ENCODE measurements at places on chromosomes 6 and 20.

GRCh38 chr6:14792118-14792955, 453.5 kb upstream of the JARID2 start:
- no peak for DNase-seq

DNA sequence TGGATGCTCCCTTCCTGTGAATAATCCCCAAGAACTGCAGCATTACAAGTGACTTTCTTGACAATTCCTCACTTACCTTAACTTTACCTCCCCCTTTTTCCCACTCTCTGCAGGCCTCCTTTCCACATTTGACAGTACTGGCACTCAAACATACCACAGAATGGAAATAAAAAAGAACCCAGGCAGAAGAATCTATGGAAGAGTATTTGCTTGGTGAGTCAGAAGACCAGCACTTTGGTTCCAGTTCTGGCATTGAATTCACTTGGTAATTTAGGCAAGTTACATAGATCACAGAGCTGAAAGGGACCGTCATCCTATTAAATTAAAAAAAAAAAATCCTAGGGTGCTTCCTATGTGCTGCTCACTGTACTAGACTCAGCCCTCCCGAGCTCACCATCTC, 55.0 kb downstream of the BTBD9 start:
- no peak for DNase-seq

DNA sequence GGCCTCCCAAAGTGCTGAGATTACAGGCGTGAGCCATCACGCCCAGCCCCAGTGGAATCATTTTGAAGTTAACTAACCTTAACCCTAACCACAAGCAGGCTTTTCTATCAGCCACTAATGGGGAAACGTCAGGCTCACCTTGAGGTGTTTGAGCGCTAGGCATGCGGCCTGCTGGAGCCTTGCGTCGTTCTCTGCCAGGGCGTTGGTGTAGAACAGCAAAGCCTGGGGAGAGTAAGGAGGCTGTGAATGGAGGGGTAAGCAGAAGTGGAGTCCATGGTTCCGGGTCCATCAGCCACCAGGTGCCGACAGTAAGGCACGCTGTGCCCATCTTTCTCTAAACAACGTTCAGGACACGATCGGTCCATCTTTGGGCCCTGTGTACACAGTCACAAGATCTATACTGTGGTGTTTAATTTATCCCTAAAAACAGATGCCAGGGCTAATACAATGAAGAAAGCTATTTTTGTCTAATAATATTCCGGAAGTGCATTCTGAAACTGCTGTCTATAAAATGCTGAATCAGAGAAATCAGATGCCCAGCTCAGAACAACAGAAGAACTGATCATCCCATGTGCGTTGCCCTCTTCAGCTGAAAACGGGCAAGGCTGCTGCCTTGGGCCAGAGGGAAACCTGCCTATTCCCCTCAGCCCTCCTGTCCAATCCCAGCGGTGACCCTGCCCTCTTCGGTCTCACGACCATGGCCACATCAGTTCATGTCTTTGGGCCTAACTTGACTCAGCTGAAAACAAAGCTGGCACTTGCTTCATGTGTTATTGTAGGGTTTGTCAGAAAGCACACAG, 79.6 kb downstream of the PTPN1 start:
- no peak for DNase-seq

DNA sequence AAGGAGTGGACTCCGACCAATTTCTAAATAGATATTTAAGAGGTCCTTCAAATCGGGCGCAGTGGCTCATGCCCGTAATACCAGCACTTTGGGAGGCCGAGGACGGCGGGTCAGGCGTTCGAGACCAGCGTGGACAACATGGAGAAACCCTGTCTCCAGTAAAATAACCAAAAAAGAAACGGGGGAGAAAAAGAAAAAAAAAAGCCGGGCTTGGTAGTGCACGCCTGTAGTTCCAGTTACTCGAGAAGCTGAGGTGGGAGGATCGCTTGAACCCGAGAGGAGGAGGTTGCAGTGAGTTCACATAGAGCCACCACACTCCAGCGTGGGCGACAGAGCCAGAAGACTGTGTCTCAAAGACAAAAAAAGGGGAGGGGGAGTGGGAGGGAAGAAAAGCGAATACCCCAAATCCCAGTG, 53.3 kb upstream of the HFE start:
- no peak for DNase-seq

- no peak for DNase-seq
Observed at GRCh38 chr20:40966103-40966502, 62.5 kb upstream of the TOP1 start.

GRCh38 chr6:121531658-121532169, 96.3 kb downstream of the GJA1 start:
- no peak for DNase-seq

Data from stimulated activated naive CD4-positive, alpha-beta T cell treated with Interleukin-2 at 50 U/mL for 16 hours (primary cell).